ENCODE measurements at places on chromosomes 16 and 17.

- DNase-seq = no peak
Measured at GRCh38 chr17:18139949-18140348, 31.4 kb downstream of the MYO15A start.

DNA sequence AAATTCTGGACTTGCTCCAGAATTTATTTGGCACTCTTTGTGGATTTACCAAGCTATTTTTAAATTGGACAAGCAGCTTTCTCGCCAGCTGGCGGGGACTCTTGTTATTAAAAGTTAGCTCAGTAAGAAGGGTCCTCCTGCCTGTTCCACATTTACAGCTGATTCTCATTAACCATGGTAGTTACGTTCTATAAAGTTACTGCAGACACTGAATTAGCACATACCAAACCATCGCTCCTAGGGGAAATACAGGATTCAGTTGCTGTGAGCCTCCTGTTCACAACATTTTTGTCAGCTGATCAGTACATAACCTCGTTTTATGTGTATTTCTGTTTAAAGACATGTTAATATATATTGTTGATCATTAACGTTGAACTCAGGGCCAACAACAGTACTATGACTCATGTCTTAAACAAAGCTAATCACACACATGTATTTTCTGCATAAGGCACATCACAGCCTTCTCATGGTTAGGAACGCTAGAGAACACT, 4.2 kb downstream of the LDAF1 start:
- DNase-seq = no peak

- DNase-seq = no peak
Measured at GRCh38 chr17:57672971-57673370, 72.1 kb downstream of the CCDC182 start.

DNA sequence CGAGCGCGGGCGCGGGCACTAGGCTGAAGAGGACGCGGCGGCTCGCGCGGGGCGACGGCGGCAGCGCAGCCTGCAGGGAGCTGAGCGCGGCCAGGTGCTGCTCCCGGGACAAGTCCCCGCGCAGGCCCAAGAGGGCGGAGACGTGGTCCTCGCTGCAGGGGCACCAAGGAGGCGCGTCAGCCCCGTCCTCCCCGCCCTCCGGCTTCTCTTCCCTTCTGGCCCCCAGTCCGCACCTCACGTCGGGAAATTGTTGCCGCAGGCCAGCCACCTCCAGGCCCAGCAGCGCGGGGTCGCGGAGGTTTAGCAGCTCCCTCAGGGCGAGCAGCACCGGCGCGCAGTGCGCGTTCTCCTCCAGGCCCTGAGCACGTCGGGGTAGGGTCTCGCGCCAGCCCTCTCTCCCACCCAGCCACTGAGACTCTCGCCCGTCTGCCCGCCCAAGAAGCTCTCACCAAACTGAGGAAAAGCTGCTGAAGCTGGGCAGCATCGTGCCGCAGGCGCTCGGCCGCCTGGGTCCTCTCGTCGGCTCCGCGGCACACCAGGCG, 761 bp upstream of the MATCAP1 start:
- no peak for DNase-seq

- DNase-seq = no peak
Measured at GRCh38 chr17:41882756-41883155, 17.5 kb upstream of the KLHL11 start.

- DNase-seq = no peak
Measured at GRCh38 chr16:890217-890616, 80.6 kb downstream of the LMF1 start.

DNA sequence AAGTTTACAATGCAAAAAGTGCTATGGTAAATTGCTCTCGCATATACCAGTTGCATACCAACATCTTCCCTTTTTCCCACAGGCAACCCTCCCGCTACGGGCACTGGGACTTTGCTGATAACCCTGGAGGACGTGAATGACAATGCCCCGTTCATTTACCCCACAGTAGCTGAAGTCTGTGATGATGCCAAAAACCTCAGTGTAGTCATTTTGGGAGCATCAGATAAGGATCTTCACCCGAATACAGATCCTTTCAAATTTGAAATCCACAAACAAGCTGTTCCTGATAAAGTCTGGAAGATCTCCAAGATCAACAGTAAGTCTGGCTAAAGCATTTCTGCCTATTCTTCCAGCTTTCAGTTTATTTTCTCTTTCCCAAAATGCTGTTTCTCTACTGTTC, 27.9 kb upstream of the HSBP1 start:
- DNase-seq = no peak

- no peak for DNase-seq
Measured at GRCh38 chr17:81480140-81481072, 32.2 kb downstream of the ACTG1 start.

- DNase-seq = no peak
Measured at GRCh38 chr17:20955427-20956323, 87.1 kb downstream of the USP22 start.

DNA sequence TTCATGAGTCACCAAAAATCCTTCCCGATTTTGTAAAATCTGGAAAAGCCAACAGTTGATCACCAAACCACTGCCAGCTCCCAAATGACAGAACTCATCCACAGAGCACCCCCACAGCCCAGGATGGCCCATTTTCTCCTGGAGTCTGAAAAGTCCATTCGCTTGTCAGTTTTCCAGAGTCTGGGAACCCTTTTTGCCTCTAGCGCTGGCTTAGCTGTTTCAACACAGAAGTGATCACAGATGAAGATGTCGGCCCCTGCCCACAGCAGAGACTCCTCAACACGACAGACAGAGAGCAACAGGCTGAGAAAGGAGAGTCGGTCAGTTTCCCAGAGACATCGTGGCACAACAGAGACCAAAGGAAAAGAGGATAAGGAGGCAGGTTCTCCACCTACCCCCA, 66.4 kb downstream of the NXN start:
- DNase-seq = no peak

- no peak for DNase-seq
Measured at GRCh38 chr16:83913245-83913633, 14.3 kb downstream of the MLYCD start.

- no peak for DNase-seq
Measured at GRCh38 chr17:1089915-1090314, 89.9 kb downstream of the ABR start.

- DNase-seq = no peak
Measured at GRCh38 chr17:67055811-67056745, 11.7 kb downstream of the CACNG1 start.

DNA sequence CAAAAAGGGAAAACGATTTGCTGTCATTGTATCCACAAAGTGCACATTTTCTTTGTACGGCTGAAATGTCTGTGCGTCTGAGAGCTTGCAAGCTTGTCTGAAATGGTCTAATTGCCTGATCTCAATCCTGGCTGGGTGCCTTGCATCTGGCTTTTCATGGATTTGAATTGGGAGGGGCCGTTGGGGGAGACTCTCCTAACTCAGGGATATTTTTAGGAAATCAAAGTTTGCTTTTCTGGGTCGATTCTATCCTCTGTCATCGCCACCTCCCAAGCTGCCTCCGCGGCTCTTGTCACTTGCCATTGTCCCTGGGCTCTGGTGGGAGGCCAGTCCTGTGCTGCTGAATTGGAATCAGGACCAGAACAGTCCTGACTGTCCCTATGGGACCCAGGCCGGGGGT, 33.3 kb upstream of the MGAT5B start:
- no peak for DNase-seq

DNA sequence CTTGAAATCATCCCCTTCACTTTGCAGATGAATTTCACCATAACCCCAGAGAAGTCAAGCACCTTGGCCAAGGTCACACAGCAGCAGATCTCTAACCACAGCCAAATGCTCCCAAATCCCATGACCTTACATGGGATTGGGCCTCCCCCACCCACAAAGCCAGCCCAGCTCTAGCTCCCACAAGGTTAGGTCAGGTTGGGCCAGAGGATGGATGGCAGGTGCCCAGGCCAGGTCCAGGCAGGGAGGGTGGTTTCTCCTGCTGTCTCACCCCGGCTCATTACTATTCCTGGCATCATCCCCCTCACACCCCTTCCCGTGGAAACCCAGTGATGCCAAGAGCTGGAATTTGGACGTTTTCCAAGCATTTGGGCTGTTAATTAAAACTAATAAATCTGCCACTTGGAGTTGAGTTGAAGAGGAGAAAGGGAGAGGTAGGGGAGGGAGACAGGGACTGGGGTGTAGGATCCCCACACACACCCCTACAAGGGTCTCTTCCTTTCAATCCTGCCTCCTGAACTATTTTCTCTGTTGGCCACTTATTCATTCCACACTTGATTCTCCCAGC, 181.6 kb downstream of the TMEM132E start:
- no peak for DNase-seq

DNA sequence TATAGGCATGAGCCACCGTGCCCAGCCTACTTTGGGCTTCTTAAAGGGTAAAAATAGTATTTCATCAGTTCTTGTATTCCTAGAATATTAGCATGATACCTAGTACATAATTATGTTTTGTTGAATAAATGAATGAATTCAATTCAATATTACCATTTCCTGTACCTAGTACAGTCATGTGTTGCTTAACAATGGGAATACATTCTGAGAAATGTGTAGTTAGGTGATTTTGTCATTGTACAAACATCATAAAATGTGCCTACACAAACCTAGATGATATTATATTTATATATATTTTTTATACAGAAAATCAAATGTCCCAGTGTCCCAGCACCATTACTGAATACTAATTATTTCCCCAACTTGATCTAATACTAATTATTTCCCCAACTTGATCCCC, 85.6 kb upstream of the HAS3 start:
- no peak for DNase-seq

DNA sequence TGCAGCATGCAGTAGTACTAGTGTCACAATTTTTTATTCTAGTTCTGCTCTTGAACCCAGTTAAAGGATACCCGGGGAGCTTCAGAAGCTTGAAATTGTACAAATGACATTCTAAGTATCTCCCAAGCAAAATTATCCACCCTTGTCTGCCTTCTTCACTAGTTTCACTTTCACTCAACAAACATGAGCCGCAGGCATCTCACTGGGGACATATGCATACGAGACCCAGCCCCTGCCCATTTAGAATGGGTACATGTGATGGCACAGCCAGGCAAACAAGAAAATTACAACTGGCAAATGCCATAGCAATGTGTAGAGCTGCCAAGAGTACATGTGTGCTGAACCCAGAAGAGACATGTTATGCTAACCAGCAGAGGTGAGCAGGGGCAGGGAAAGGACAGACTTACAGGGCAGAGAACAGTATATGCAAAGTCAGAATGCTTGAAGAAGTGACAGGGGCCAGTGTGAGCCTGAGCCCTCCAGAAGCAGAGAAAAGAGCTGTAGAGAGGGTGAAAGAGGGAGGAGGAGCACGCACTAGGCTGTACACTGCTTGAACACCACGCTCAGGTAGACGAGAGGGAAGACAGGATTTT, 8.3 kb downstream of the GINS2 start:
- DNase-seq = no peak

DNA sequence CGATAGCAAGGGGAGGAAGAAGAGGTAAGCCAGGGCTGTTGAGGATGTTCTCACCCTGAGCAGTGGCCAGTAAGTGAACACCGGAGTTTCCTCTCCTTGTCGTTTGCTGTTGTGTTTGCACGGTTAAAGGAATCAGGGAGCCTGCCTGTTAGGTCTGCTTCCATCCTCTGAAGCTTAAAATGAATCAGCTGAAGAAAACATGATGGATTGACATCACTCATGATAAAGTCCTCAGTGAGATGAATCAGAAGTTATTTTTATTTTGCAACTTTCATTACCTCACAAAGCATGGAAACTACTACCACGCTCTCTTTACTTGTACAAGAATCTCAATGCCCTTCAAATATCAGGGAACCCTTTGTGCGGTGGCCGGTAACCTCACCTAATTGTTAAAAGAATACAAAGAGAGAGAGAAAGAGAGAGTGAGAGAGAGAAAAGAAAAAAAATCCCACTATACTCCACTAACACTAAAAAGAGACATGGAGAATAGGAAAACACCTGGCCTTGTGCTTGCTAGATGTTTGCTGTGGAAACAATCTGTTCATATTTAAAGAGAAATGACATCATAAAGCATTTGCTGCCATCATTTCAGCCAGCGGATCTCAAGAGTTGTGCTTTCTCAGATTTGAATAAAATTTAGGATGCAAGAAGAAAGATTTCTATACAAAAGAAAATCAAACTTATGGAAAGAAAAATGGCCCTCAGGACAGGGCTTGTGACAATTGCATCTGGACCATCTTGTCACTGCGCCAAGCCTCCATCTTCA, 441.6 kb upstream of the SALL1 start:
- DNase-seq = no peak
